ENCODE measurements at places on chromosomes 12 and 14.

GRCh38 chr14:68726093-68726695 is 66.7 kb downstream of the ZFP36L1 start:
- no peak for DNase-seq

DNA sequence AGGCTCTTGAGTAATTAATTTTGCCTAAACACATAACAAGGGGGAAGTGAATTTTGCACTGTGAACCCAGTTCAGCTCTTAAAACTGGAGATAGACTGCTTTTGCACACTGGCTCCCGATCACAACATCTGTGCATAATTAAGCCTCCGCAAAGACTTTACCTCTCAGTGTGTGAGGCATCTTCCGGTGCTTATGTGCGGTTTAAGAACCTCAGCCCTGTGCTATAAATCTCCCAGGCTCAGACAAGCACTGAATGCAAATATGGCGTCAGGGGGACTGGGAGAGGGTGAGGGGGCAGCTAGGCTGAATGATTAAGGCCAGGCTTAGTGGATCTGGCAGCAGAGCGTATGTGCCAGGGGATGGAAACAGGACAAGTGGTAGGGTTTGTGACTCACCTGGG is 103.3 kb downstream of the ADCK1 start:
- DNase-seq: no peak

DNA sequence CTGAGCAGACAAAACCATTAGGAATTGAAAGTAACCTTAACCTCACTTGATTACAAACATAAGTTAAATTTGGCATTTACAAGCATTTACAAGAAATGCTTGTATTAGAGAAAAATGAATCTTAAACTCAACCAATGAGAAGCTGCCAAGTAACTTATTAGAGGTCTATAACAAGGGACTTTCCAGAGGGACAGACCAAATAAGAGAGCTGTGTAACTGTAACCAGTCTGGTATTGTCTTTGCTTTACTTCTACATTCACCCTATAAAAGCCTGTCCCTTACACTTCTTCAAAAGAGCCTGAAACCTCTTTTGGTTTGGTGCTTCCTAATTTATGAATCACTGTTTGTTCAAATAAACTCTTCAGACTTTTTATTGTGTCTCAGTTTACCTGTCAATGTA is 450.0 kb upstream of the FAR2 start:
- no peak for DNase-seq

DNA sequence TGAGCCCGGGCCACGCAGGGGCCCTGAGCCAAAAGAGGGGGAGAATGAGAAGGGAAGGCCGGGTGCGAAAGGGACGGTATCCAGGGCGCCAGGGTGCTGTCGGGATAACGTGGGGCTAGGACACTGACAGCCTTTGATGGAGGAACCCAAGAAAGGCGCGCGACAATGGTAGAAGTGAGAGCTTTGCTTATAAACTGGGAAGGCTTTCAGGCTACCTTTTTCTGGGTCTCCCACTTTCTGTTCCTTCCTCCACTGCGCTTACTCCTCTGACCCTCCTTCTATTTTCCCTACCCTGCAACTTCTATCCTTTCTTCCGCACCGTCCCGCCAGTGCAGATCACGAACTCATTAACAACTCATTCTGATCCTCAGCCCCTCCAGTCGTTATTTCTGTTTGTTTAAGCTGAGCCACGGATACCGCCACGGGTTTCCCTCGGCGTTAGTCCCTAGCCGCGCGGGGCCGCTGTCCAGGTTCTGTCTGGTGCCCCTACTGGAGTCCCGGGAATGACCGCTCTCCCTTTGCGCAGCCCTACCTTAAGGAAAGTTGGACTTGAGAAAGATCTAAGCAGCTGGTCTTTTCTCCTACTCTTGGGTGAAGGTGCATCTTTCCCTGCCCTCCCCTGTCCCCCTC is 3.0 kb downstream of the SSTR1 start:
- DNase-seq: no peak

DNA sequence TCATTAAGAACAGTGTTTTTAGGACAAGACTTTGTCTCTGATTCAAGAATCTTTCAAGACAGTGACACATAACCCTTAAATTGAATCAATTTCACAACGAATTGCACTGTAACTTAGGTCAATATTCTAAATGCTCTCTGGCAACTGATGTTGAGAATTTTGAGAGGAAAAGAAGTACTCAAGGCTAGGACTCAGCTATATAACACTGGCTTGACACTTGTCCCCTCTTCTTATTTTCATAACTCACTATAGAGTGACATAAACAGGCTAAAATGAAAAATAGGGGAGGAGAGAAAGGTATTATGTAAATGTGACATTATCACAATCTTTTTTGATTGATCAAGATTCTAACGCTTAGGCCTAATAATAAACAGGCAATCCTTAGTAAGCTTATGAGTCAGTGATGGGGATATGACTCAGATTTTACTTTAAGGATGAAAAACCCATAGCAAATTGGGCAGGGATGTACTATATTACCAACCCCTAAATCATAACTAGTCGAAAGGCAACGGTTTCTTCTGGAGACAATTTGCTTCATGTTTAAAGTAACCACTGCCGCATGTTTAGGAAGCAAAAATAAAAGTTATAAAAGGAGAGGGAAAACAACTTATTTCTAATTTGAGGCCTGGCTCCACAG is 10.9 kb downstream of the BTG1 start:
- no peak for DNase-seq

DNA sequence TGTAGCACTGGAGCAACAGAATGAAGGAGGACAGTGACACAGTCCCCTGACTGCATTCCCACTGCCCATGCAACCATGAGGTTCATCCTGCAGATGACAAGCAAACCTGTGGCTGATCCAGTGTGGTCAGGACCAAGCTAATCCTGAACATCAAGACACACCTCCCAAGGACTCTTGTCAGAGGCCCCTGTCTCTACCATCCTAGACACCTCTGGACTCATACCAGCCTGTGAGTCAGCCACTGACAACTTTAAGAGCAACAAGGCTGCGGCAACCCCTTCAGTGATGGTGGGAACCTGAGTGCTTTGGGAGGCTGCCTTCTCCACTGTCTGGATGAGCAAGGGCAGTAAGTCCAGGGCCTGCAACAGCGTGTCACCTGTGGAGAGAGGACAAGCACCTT is 24.6 kb downstream of the GCN1 start:
- DNase-seq: no peak

DNA sequence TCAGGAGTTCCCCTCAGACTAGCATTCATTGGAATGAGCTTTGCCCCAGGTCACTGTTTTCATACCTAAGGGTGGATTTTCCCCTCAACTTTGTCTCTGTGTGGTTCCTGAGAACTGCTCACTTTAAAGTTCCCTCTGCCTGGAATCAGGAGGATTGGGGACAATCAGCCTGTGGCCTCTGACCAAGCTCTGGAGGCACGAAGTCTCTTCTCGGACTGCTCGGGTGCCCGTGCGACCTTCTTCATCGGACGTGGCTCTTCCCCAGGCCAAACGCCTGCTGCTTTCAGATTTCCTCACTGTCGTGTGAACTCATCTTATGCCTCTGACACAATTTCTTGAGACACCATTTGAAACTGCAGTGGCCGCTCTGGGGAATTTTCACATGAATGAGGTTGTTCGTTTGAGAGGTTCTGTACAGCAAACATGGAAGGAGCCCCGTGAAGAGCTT is 153.7 kb upstream of the PZP start:
- DNase-seq: no peak

- DNase-seq: no peak
Observed at GRCh38 chr14:30243805-30244204, 315.2 kb upstream of the G2E3 start.

Data from cardiac septum (tissue), 1 donor.